ENCODE measurements at places on chromosomes 7 and 10.

DNA sequence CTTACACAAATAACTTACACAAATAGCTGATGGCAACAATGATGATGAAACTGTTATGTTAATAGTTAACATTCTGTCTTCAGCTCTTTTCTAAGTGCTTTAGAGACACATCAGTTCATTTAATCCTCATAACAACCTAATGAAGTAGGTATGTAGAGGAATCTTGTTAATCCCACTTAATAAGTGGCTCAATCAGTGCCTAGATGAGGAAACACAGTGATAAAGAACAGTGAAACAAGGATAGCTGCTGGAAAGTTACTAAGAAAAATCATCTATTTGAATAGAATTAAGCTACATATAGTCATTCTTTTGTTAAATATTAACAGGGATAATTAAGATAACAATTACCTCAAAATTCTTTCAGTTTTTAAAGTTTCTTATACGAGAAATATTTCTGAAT lies 487.6 kb downstream of the ARL4A start:
- no peak for ATAC-seq

GRCh38 chr7:102222445-102222844 lies 64.2 kb upstream of the SH2B2 start:
- ATAC-seq = no peak

GRCh38 chr10:121521794-121522556 lies 76.3 kb downstream of the FGFR2 start:
- no peak for ATAC-seq

GRCh38 chr7:48114115-48114514 lies 25.1 kb downstream of the UPP1 start:
- ATAC-seq = no peak

- no peak for ATAC-seq
These were observed 375.8 kb downstream of the REEP3 start for GRCh38 chr10:63896992-63897391.

GRCh38 chr10:80277016-80277415 lies 12.4 kb downstream of the MAT1A start:
- no peak for ATAC-seq

DNA sequence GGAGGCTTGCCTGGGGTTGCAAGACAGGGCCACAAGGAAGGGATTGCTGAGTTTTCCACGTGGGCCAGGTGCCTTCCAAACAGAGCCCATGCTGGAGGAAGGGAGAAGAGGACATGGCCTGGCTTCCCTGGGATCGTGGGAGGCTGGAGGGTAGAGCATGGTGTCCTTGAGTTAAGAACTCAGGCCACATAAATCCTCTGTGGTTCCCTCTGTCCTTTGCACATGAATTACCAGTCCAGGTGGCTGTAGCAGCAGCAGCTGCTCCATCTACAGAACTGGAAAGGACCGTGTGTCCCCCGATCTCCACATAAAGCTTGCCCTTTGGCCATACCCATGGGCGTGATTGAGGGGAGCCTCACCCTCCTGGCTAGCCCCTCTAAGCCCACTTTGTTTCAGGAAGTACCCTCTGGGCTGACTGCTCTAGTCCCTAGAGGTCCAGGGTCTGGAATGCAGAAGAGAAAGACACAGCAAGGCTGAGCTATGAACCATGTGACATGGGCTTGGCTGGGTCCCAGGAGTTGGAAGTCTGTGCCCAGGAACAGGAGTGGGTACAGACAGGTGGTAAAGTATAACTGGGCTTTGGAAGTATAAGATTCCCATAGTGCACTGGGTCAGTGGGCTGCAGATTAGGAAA lies 84.9 kb downstream of the C10orf105 start:
- ATAC-seq = no peak

DNA sequence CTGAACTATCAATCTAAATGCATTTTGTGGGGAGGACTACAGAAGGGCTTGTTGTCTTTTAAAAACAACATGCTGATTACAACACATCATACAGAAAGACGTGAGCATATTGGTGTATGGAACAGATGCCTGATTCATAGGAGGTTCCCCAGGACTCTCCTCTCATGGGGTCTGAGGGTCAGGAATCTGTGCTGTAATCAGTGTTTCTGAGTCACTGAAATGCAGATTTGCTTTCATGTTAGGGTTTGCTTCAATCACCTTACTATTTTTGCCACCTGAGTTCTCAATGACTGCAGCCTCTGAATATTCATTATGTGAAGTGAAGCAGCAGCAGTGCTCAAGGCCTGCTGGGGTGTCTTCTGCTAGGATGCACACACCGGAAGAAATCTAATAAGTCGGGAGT lies 550 bp upstream of the ANK3 start:
- no peak for ATAC-seq

DNA sequence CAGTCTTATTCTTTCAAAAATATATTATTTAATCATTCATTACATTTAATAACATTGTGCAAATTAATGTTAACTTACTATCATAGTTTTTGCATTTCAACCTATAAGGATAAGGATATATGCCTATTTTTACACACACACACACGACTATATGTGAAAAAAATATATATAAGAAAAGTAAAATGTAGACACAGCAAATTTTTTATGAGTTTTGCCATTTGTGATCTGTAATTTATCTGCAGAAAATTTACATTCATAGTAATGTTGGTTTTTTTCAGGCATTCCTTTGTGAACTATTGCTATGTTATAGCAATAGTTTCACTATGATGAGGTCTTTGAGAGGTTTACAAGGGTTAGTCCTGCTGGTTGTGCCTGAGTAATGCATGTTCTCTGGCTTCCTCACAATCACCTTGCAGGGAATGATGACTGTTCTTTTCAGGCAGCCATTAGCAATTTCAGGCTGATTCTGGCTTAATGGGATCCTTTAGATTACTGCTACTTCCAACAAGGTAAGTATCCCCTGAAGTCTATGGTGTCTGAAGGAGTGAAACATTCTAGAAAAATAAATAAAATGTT lies 183.7 kb upstream of the CDK1 start:
- ATAC-seq = no peak

DNA sequence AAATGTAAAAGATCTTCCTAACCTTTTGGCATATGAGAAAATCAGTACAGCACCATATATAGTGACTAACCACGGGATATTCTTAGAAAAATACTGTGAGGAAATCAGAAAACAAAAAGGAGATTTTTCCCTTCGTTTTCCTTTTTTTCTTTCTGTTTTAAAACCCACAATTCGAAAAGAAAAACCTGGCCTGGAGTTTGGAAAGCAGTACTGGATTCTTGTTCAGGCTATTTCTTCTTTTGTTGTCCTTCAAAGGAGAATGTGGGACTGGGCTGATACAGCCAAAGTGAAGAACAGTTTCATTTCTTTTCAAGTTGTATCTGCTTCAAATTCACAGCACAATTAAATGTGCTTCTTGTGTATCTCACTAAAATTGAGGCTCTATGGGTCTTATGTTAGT lies 156.8 kb upstream of the PHYHIPL start:
- ATAC-seq = no peak

- no peak for ATAC-seq
These were observed 48.2 kb upstream of the CREB5 start for GRCh38 chr7:28364082-28364481.

All from activated CD4-positive, CD25-positive, alpha-beta regulatory T cell treated with anti-CD3 and anti-CD28 coated beads, Interleukin-2, amount 50 U/mL, for 24 hours (primary cell).